Head of caudate nucleus (tissue), 42 donors: ENCODE measurements at places on chromosomes 13 and 19.

- no peak for DNase-seq
Measured at GRCh38 chr19:47676811-47677210, 36.4 kb upstream of the EHD2 start.

- peak; percentile 69 for DNase-seq
Measured at GRCh38 chr13:50401049-50401505, 385.8 kb downstream of the KCNRG start.

GRCh38 chr19:38047641-38048040 is 140.6 kb downstream of the SIPA1L3 start:
- no peak for DNase-seq

- no peak for DNase-seq
Measured at GRCh38 chr13:49112782-49113525, 107.2 kb upstream of the MLNR start.

DNA sequence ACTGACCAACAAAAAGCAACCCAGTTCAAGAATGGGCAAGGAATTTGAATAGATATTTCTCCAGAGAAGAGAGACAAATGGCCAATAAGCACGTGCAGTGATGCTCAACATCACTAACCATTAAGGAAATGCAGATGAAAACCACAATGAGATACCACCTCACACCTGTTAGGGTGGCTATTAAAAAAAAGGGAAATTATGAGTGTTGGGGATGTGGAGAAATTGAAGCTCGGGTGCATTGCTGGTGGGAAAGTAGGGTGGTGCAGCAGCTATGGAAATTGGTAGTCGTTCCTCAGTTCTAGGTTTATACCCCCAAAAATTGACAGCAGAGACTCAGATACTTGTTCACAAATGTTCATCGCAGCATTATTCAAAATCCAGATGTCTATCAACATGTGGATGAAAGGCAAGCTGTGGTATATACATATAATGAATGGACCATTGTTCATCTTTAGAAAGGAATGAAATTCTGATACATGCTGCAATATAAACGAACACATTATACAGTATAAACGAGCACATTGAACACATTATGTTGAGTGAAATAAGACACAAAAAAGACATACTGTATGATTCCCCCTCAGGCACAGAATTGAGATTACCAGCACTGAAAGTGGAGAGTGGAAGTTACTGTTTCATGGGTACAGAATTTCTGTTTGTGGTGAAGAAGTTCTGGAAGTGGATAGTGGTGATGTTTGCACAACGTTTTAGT is 927 bp downstream of the CHAMP1 start:
- no peak for DNase-seq

DNA sequence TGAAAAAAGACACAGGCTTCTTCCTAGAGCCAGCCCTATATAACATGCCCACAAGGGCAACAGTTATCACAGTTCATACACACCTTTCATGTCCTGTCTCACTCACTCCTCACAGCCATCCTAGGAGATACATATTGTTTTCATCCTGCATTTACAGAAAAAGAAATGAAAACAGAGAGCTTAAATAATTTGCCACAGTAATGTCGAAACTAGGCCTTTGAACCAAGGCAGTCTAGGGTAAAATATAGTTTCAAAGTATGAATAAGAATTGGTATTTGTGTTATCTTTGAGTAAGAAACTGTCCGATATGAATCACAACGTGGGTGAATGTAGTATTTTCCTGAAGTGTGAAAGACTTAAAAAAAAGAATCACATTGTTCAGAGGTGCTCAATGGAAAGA is 26.8 kb downstream of the CLDN10 start:
- no peak for DNase-seq

- DNase-seq = no peak
Measured at GRCh38 chr19:2426611-2427428, 566 bp downstream of the TIMM13 start.

DNA sequence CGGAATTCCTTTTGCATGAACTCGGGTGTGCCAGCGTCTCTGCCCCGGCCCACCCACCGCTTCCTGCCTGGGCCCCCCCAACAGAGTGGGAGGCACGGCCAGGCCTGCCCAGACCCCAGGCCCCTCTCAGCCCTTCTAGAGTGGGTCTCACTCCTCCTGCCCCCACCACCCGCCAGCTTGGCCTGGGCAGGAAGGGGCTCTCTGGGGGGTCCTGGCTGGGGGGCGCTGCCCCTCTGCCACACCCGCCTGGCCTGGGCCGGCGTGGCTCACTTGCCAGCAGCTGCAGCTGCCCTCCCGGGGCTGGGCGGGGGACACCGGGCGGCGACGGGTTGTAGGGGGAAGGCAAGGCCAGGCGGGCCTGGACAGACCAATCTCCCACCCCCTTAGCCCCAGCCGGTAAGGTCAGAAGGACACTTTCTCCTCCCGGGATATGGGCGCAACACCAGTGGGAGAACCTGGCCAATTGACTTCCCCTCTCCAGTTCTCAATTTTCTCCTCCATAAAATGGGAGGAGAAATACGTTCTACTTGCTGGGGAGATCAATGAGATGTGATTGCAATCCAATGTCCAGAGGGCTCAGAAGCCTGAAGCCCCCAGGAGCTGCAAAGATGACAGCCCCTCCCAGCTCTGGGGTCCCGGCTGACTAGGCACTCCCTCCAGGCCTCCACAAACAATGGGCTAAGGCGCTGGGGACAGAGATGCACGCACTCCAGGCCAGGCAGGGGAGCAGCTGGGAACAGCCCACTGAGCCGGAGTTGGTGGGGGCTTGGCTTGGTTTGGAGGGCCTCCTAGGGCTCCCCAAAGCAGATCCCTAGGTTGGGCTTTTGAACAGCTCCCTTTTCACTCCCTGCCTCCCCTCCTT is 2.4 kb downstream of the CRLF1 start:
- DNase-seq = no peak
